ENCODE measurements at places on chromosomes 11 and 22.

DNA sequence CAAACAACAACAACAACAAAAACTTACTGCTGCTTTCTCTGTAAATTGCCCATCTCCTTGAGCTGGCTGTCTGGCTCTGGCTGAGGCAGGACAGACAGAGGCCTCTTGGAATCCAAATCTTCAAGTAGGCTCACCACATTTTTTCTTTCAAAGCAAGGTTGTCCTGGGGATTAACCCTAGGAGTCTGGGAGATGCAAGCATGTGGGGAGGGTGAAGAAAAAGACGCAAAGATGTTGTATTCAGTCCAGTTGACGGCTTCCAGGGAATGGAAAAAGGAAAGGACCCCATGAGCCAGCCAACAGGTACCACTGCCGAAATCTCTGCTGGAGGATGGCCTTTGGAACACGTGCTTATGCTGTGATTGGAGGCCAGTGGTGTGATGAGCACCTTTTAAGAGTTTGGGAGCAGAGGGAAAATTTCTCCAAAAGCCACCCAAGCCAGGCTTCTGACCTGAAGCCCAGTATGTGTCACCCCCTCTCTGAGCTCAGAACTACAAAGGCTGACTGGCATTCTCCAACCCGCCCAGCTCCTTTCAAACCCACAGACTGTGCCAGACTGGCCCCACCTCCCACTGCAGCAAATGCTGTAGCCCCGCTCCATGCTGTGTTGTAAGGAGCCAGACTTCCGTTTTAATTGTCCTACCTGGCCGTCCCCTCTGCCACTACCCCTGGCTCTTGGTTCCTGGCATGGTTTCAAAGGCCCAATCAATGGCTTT lies 10.8 kb downstream of the BLID start:
- no peak for DNase-seq

DNA sequence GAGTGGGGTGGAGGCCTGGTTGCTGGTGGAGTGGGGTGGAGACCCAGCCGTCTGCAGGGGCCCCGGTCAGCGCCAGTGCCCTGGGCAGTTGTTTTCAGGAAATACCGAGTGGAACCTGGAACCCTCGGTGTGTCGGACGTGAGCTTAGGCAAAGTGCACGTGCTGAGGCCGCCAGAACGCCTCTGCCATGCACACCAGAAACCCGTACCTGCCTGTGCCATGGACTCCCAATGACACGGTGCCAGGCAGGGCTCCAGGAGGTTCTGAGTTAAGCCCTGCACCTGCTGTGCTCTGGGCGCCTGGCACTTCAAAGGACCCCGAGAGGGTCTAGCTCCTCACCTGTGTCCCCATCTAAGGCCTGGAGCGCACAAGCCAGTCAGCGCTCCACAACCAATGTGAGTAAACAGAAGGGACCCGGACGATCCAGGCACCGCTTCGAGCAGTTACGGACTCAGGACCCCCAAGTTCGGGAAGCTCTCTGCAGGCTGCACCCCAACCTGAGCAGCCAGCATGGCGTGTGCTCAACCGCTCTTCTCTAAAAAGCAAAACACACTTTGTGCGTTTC lies 12.3 kb downstream of the TOLLIP start:
- DNase-seq, result no peak

DNA sequence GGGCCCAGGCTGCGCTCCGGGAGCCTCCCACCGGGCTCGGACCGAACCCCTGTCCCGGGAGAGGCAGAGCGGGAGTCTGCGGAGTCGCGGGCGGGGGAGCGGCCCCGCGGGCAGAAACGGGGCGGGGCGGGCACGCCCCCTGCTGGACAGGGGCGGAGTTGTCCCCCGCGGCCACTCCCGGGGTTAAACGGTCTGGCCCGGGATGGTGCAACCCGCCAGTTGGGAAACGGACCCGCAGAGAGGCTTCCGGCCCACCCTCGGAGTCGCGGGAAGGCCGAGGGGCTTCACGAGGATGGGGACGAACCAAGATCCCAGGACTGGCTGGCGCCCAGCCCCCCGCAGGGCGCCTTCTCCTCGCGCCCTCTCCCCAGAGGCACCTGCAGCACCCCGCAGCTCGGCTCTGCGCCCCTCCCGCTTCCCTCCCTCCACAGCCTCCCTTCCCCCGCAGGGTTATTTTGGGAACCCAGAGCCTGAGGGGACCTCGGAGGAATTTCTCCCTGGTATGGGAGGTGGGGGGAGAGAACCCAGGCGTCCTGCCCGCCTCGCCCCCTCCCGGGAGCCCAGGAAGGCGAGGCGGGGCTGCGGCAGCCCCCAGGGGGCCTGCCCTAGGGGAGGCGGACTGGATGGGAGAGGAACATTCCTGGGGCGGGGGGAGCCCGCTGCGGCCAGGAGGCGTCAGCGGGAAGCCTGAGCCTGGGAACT lies 902 bp downstream of the RASGRP2 start:
- peak; percentile 87 for DNase-seq

- no peak for DNase-seq
Observed at GRCh38 chr11:86446163-86446923, 71.7 kb downstream of the CCDC81 start.

GRCh38 chr11:111714522-111714921 lies 51.7 kb downstream of the PPP2R1B start:
- no peak for DNase-seq

DNA sequence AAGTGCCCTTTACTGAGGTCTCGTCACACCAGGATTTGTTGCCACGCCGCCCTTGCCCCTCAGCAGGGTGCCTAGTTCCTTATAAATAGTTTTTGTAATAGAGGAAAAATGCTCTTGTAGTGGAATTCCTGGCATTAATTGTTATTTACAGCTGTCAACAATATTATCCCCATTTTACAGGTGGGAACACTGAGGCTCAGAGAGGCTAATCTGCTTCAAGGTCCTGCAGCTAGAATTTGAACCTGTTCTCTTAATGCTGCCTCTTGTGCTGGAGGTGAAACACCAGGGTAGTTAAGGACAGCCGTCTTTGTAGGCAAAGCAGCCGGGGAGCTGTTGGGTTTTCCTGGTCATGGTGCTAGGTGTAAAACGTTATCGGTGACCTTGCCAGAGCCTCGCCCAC lies 100.8 kb upstream of the ASPHD2 start:
- DNase-seq, result no peak

GRCh38 chr11:78595436-78596130 lies 20.9 kb upstream of the NARS2 start:
- DNase-seq, result no peak

DNA sequence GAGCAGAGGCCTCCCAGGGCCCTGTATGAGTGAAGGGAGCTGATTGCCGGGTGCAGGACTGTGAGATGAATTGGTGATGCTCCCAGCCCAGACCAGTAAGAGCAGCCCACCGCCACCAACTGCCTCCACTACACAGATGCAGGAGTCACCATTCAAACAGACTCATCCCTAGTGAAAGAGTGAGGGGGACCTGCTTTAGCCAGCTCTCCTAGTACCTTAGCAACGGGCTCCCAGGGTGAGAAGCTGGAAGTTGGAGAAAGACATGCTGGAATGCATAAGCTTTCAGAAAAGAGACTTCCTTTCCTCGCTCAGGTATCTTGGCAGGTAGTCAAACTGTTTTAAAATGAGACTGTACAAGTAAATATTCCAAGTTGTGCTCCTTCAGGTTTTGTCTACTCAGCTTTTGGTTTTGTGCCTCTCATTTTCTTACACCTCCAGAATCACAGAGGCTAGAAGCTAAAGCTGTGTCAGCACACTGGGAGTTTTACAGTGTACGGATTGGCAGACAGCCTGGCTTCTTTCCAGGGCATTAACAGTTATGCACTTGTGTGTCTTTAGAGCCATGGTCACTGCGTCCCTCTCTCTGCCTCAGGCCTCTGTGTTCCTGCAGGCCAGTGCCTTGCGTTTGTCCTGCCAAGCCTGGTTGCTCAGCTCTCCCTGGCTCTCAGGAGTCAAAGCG lies 146.2 kb downstream of the ATXN10 start:
- DNase-seq, result no peak

DNA sequence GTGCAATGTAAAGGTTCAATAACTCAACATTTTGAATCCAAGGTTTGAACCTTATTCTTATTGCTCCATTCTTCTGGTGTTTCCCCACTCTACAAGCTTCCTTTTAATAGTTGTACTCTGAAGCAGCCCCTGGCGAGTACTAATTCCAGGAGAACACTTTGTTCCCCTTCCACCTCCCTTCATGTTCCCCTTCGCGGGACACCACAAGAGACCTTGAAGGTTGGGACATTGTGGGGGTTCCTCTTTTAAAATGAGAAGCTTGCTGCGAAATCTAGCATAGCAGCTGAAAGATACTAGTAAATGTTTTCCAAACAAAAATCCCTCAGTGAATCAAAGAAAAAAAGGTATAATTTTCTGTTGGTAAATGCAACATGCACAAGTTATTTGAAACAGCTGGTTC lies 626.3 kb upstream of the LRRC4C start:
- no peak for DNase-seq

DNA sequence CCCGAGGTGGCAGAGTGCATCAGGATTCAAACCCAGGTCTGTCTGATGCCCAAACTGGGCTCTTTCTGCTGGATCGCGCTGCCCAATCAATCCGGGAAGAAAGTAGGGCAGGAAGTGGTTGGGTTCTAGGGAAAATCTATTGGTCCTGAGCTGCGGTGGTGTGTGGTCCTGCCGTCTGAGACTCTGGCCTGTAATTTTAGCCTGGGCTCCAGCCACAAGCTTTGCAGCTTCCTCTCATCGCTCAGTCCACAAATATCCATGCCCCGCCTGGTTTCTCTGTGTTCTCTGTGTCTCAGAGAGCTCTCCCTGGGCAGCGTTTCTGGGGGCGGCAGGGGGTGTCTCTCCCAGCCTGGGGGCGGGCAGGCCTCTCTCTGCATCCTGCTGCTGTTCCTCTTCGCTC lies 18.7 kb downstream of the CACNG2 start:
- no peak for DNase-seq

- no peak for DNase-seq
Observed at GRCh38 chr11:68440224-68440623, 20.3 kb upstream of the PPP6R3 start.

DNA sequence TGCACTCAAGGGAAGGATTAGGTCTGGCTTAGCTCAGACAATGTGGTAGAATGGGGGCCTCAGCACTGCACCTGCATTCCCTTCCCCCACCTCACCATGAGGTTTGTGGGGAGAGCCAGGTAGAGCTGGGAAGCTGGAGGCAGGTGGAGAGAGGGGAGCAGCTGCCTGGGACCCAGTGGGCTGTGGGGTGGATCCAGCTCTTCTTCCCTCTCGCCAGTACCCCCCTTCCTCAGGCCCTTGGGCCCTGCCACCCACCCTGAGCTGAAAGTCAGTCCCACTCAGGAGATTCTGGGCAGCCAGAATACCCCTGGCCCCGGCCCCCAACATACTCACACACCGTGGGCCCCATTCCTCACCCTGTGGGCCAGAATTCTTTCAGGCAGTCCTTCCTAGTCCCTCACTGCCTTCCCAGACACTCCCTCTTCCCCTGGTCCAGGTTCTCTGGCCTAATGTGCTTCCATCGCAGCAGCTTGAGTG lies 3.1 kb upstream of the POLD4 start:
- DNase-seq, result no peak

- no peak for DNase-seq
Observed at GRCh38 chr22:25563761-25564319, 635 bp upstream of the GRK3 start.

DNA sequence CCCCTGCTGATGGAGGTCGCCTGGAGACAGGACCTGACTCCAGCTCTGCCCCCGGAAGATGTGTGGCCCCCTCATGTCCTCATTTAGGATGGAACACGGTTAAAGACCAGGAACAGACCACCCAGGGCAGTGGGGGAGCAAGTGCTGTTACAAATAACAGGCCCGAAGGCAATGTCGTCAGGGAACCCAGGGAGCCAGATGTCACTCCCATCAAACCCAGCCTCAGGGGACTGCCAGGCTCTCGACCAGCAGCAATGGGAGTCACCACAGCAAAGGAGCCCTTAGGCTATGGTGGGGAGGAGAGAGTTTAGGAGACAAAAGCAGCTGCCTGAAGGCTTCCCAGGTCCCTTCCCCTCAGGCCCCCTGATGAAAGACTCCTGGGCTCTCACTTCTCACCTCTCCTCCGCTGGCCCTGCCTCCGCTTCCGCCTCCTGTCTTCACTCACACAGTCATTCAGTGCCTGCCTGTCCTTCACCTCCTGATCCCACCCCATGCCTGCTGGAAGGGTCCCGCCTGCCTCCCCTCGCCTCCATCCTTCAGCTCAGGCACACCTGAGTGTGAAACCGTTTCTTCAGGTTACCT lies 4.4 kb downstream of the RPS19BP1 start:
- peak; percentile 65 for DNase-seq

DNA sequence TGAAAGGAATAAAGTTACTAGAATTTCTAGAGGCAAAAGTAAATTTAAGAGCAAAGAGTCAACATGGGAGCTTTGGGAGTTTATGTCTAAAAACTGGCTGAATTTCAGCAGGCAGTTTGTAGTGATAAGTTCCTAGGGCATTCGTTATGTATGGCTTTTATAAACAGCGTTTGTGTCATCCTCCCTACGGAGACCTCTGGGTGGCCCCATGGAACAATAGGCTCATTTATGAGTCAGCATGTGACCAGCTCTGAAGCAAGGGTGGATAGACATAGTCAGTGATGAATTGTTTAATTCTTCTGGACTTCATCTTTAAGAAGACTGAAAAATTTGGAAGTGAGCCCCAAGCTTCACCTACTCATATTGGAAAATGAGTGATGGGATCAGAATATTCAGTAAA lies 37.1 kb downstream of the SVIP start:
- no peak for DNase-seq

- no peak for DNase-seq
Observed at GRCh38 chr11:119692540-119692820, 36.5 kb downstream of the NECTIN1 start.
